Stimulated activated CD8-positive, alpha-beta memory T cell treated with anti-CD3 and anti-CD28 coated beads, Interleukin-7, amount 100 ng/mL, for 1 hour (primary cell): ENCODE measurements at places on chromosomes 5 and 9.

DNA sequence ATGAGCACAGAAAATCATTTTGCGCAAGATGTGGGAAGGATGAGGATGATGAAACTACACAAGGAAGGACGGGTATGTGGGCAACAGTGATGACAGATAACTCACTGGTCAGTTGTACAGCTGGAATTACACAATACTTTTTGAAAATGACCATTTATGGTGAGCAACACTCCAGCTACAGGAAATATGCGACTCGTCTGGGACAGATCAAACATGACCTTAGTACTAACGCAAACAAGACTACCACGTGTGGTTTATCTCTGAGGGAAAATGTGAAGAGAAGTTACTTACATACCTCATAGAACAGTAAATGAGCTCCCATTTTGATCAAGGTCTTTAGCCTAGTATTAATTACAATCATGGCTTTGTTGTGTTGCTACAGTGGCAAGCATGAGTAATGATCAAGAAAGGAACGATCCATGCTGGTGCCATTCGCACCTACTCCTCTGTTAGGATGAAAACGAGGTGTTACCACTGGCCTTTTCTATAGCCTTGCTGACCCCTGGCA is 456.9 kb downstream of the BNC2 start:
- no peak for DNase-seq

DNA sequence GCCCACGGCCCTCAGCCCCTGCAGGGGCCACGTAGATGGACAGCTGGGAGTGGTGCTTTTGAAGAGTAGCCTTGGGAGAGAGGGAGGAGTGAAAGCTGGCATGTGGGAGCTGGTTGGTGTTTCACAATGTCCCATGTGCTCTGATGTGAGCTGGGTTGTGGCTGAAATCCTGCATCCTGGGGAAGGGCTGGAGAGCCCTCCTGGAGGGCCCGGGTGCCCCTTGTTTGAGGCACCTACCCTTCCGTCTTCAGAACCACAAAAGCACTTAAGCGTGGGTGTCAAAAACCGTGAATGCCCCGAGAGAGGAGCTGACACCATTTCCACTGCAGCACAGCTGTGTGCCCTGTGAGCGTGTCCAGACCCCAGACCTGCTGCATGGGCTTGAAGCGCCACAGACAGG is 199.1 kb upstream of the ZNF618 start:
- DNase-seq = no peak

GRCh38 chr5:16574789-16575721 is 41.7 kb downstream of the RETREG1 start:
- no peak for DNase-seq

DNA sequence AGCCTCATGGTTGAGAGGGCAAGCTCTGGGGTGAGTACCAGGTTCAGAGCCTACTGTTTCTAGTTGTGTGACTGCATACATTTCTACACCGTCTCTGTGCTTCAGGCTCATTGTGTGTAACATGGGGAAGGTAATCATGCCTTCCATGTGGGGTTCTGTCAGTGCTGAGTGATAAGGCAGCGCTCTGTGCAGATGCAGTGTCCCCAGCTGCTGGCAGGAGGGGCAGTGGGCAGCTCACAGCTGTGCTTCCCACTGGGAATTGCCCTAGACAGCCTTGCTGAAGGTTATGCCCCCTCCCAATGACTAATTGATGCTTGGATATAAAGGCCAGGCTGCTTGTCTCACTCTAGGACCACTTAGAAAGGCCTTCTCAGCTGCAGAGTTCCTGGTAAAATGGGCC is 121.8 kb upstream of the SAP30L start:
- no peak for DNase-seq

- DNase-seq = no peak
These were observed 5.9 kb upstream of the FOXD1 start for GRCh38 chr5:73454379-73455036.

DNA sequence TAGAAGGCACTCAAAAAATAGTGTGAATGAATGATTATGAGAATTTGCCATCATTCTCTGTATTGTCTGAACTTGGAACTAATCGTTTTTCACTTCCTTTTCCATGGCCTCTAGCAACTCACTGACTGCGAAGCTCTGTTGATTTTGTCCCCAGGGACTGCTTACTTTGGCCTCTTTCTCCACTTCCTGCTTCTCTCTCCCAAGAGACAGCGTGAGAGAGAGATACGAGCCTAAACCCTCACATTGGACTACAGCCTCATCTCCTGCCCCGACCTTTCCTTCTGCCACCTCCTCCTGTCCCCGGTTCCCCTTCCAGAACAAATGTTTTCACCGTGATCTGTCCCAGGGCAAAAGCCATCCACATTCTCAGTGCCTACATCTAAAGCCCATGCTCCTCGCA is 300.8 kb upstream of the PANK3 start:
- no peak for DNase-seq

GRCh38 chr9:122464633-122465567 is 12.8 kb downstream of the OR1J1 start:
- peak; percentile 37 for DNase-seq

DNA sequence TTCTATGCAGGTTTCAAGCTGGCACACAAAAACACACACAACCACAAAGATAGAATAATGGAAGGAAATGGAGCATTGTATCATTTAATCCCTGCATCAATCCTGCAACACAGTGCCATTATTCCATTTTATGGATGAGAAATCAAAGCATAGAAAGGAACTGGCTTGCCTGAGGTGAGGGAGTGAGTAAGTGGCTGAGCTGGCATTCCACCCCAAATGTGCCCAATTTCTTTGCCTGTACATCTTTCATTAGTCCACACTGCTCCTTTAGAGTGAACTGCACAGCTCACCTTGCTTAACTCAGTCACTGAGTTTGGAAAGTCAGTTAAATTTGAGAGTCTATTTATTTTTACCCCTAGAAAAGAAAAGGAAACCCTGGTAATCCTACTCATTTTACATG is 28.9 kb downstream of the ZNF366 start:
- no peak for DNase-seq

GRCh38 chr9:76534026-76534425 is 75.0 kb downstream of the GCNT1 start:
- DNase-seq = no peak

GRCh38 chr5:134524826-134525682 is at the start of gene JADE2:
TSS of gene JADE2 (plus strand) at chr5:134525670. CDS start at chr5:134535858, 10,188 bp downstream.
- peak; percentile 61 for DNase-seq

GRCh38 chr5:74956278-74956677 is 90.1 kb upstream of the FAM169A start:
- no peak for DNase-seq

DNA sequence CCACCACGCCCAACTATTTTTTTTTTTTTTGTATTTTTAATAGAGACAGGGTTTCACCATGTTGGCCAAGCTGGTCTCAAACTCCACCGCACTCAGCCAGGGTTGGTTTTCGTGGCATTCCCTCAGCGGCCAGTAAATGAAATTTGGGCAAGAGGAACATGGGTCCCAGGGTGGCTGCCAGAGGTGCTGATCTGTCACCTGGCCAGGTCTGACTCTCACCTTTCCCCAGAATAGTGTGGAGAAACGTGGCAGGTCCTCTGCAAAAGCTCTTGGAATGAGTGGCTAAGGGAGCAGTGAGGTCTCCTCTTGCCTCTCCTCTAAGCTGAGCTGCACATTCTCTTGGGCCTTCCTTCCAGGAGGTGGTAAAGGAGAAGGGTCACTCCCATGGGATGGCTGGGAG is 170.1 kb downstream of the IRX2 start:
- DNase-seq = no peak

- no peak for DNase-seq
These were observed 57.2 kb downstream of the MEF2C start for GRCh38 chr5:88825584-88826315.

GRCh38 chr9:133576875-133577736 is 32.1 kb downstream of the FAM163B start:
- no peak for DNase-seq

DNA sequence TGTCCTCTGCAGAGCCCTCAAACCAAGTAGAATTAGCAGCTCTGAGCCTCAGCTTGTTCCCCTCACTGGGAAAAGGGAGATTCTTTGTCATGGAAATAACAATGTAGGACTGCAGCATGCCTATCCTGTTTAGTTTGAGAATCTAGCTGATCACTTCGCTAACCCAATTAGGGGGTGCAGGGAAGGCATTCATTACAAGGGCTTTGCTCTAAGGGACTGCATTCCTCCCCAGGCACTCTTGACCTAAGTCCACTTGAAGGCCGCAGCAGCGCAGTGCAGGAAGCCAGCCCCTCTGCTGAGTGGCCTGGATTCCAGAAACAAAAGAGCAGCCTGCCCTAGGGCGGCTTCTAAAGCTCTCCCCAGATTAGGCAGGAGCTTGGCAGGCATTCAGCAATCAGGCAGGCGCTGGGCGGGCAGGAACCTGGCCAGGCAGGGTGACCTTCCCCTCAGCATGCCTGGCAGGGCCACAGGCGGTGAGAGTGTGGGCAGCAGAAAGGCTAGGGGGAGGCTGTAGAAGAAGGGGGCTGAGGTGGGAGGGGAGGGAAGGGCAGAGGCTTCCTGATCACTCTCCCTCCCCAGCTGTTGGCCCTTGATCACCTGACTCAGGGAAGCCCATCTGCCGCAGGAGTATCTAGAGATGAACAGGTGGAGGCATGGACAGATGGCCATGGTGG is 24.8 kb downstream of the CCNJL start:
- no peak for DNase-seq

DNA sequence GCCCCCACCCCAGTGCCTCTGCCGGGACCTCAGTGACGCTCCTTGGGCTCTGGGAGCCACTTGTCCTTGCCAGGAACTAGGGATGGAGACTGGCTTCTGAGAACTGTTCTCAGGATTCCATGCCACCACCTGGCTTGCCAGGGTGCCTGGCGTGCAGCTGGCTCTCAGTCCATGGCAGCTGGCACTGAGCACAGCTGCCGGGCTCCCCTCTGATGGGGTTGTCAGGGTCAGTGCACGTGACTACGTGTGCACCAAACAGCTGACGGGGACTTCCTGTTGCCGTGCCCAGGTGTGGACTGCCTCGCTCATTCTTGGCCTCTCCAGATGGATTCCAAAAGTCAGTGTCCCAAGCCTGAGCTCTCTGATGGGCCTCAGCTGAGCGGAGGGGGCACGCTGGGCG is 9.4 kb downstream of the KCNT1 start:
- no peak for DNase-seq

DNA sequence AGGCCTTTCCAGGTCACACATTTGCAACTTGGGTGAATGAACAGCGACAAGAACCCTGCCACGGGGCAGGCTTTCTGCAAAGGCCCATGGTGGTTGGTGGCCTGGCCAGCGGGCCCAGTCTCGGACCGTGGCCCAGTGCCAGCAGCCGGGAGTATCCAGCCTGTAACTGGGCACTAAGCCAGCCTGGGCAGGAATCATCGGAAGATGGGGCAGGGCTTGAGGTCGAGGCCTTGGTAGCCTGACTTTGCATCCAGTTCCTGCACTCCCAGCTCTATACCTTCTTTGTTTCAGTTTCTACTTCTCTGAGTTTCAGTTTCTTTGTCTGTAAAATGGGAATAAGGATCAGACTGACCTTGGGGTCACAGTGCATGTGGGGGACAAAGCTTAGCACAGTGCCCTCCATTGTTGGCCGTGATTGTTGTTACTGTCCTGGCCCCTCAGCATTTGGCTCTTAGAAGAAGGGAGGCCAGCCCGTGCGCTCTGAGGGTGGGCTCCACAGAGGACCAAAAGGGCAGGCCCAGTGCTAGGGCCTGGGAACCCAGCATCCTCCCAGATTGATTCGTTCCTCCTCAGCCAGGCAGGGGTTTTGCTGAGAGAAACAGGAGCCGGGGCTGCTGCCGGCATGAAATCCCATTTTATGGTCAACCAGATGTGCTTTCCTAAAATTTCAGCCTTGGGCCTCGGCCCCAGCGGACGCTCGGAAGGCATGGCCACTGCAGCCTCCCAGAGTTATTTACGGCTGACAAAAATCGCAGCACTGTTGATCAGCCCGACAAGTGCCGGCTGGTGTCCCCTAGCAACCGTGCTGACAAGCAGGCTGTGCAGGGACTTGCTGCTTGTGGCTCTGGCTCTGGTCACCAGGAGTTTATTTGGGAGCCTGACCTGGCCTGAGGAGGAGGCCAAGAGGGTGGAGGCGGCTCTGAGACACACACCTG is 43.6 kb downstream of the JADE2 start:
- no peak for DNase-seq

DNA sequence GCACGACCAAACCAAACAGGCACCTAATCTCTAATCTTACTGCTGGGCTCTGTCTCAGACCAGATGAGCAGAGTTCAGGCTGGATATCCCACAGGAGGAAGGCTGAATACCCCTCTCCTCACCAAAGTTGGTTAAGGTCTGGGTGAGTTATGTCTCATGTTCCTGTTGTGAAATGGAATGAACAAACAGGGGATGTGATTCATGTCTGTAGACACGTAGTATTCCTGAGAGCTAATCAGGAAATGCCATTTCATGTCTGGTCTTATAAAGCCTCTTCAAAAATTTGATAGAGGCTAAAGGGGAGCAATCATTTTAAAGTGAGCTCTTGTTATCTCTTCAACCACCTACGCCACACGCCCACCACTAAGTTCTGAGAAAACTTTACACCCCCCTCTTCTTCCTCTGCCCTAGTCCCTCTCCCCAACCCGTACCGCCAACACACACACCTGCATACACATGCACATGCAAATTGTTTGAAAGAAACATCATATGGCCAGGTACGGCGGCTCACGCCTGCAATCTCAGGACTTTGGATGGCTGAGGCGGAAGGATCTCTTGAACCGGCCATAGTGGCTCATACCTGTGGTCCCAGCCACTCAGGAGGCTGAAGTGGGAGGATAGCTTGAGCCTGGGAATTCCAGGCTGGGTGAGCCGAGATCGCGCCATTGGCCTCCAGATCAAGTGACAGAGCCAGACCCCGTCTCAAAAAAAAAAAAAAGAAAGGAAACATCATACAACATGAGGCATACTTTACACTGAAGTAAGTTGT is 69.8 kb upstream of the RAI14 start:
- no peak for DNase-seq

GRCh38 chr5:96729156-96729555 is 67.0 kb downstream of the CAST start:
- no peak for DNase-seq

DNA sequence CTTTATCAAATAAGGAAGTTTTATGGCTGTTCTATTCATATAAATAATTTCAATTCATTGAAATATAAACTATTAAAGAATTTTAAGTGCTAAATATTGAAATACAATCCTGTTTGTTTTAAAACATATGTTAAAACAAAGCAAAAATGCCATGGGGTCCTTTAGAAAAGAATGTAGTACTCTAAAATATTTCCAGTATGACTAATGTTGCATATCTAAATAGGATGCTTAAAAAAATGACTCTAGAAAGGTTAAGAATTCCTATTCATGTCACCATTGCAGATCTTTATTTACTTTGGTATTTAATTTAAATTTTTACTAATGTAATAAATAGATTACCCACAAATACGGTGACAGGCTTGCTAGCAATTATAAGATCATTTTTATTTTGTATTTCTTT is 132.3 kb downstream of the ZNF608 start:
- no peak for DNase-seq

- DNase-seq = no peak
These were observed 18.4 kb upstream of the ALDOB start for GRCh38 chr9:101453776-101454570.

DNA sequence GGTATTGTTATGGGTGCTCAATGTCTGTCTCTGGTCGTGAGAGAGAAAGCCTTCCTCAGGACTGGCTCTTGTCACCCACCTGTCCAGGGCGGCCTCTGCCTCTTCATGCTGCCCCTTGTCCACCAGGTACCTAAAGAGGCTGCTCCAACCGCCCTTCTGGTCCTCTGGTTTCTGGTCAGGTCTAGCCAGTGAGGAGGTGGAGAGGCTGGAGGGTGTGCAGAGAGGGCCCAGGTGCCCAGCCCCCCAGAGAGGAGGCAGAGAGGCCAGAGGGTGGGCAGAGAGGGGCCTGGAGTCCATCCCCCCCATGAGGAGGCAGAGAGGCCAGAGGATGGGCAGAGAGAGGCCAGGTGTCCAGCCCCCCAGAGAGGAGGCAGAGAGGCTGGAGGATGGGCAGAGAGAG is 329.8 kb upstream of the IRX4 start:
- DNase-seq = no peak
